GM12865 (cell line): ENCODE measurements at places on chromosomes 5 and 9.

DNA sequence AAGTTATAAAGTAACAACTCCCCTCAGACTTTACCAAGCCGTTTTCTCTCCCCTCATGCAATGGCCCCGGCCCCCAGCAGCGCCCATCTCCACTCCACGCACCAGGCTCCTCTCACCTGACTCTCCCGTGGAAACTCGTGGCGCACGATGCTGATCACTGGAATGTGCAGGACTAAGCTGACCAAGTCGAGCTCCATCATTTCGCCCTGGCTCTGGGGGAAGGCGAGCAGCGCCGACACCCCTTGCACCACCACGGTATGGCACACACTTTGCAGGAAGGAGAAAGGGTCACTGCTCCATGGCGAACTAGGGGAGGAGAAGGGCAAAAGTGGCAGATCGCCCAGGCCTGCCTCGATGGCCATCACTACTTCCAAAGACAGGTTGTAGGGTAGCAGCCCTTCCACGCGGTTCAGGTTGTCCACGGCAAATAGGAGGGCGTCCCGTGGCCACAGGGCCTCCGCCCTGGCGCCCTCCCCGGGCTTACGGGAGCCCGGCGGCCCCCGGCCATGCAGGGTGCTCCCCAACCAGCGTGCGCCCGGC is 1.2 kb downstream of the GRIN3A start:
- no peak for DNase-seq

DNA sequence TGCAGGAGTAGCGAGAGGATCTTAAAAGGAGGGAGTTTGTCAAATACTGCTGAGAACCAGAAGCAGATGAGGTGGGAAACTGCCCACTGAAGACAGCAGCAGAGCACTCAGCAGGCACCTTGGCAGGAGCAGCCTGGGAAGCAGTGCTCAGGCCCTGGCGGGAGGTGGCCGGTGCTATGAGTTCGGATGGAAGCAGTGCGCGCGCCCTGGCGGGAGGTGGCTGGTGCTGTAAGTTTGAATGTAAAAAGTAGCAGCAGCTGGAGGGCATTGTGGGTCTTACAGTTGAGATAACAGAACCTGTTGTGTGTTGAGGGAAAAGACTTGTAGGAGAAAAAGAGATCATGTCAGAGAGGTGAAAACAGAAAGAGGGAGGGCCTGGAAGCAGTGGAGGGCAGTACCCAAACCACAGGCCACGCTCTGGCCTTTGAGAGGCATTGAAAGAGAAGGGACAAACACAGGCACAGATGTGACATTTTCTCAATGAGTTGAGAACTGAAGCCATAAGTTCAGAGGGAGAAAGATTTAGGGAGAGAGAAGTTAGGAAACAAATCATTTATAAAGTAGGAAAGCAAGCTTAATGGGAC is 130.9 kb downstream of the ERCC6L2 start:
- DNase-seq, result no peak

- no peak for DNase-seq
Observed at GRCh38 chr5:132655821-132656773, 1.9 kb upstream of the IL13 start.

- DNase-seq, result peak; percentile 43
Observed at GRCh38 chr9:94082553-94082952, 1.7 kb upstream of the PTPDC1 start.

GRCh38 chr5:1638658-1639400 is 115.1 kb upstream of the LPCAT1 start:
- DNase-seq, result no peak

- DNase-seq, result no peak
Observed at GRCh38 chr9:34510497-34511468, 12.0 kb downstream of the ENHO start.
